ENCODE measurements at places on chromosomes 5 and 9.

GRCh38 chr9:93603906-93604326, 27.5 kb downstream of the PHF2 start:
- DNase-seq, result no peak

DNA sequence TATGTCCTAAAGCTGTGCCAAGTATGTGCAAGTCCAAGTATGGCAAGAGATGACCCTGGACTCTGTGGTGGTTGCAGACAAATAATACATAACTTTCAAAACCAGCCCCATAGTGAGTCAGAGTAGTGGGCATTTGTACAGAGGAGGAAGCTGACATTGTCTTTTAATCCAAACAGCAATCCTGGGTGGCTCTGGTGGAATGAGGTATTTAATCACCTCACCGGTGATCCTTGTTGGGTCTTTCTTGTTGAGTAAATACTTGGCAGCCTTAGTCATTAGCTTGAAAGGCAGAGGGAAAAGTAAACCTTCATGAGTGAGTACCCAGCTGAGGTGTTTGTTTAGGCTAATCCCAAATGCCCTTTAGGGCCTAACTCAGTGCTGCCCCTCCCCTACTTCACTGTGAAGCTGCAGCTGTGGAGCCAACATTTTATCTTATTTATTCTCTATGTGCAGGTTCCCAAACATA, 148.7 kb upstream of the SLC12A2 start:
- DNase-seq, result no peak

GRCh38 chr9:24451346-24451745, 94.4 kb downstream of the IZUMO3 start:
- no peak for DNase-seq

DNA sequence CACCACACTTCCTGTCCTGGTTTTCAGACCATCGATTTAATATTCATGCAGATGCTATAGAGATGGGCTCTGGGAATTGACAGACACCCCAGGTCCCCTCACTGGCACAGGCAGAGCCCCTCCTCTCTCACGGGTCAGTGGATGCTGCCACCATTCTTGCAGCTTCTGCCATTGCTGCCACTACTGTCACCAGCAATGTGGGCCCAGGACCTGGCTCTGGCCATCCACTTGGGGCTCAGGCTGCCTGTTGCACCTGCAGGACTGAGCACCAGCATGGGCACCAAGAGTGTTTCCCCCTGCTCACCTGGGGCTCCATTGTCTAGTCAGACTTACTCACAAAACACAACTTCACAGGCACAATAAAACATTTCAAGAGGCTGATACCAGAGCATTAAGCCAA, 479.0 kb upstream of the ZNF608 start:
- no peak for DNase-seq

GRCh38 chr5:127400946-127401670, 110.5 kb downstream of the MEGF10 start:
- no peak for DNase-seq

DNA sequence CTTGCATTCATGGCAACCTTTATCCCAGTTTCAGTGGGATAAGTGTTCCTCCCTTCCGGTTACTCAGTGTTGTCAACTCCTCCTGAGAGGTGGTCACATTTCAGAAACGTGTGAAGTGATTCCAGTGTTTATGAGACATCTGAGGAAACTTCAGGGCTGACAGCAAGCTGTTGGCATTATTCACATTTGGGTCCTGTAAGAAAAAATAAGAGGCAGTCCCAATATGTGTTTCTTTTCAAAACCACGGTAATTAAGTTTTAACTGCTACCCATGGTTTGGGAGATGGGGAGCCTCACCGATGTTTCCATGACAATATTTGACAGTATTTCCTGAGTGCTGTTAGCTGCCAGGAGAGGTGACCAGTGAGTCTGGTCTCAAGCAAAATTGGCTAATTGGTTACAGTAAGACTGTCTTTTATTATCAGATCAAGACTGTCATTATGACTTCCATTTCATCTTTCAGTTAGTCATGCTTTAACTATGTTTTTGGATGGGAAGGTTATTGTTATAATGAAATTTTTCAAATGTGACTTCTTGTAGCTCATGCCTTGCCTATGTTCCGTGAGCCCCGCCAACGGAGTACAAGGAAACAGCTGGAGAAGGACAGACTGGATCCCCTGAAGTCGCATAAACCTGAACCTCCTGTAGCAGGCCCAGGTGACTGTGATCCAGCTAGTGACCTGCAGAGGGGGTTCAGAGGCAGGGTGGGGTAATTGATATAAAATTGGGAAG, 115.3 kb downstream of the GDNF start:
- DNase-seq, result no peak

DNA sequence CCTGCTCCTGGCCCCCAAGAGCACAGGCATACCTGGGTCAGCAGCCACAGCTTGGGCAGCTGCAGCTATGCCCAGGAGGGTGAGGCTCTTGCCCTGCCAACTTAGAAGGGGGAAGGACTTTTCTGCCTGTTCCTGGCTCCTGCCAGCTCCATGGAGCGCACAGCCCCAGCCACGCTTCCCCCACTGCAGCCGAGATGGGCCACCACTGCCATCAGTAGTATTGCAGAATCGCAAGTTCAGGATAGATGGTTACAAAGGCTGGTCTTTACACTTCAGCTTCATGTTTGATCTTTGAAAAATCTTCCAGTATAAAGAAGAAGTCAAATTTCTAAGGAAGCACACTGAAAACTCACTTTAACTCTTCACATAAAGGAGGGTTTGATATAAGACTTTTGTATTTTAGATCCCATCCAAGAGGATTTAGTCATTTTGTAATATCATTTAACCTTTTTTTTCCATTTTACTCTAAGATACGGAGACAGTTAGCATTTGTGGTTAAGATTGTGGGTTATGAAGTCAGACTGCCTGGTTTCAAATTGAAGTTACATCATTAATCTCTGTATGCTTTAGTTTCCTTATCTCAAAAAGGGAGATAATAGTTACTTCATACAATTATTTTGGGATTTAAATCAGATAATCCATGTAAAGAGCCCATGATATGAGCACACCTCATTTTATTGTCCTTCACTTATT, 81.8 kb downstream of the NLN start:
- no peak for DNase-seq

DNA sequence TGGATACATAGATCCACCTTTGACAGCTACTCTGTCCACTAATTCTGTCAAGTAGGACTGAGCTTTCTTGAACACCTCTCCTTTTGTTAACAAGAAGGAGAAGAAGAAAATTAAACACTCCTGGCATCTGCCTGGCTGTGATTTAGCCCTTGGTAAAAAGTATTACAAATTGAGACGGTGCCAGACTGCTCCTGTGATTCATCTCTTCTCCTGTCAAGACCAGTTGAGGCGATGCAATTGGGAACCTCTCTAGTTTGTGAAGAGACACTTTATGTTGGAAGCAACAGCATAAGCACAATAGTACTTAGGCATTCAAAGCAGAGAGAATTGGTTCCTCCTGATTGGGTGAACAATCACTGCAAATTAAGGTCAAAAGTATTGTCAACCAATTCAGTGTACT, 72.7 kb downstream of the GHR start:
- no peak for DNase-seq

GRCh38 chr9:81896070-81896469, 32.2 kb upstream of the SPATA31D4 start:
- no peak for DNase-seq

DNA sequence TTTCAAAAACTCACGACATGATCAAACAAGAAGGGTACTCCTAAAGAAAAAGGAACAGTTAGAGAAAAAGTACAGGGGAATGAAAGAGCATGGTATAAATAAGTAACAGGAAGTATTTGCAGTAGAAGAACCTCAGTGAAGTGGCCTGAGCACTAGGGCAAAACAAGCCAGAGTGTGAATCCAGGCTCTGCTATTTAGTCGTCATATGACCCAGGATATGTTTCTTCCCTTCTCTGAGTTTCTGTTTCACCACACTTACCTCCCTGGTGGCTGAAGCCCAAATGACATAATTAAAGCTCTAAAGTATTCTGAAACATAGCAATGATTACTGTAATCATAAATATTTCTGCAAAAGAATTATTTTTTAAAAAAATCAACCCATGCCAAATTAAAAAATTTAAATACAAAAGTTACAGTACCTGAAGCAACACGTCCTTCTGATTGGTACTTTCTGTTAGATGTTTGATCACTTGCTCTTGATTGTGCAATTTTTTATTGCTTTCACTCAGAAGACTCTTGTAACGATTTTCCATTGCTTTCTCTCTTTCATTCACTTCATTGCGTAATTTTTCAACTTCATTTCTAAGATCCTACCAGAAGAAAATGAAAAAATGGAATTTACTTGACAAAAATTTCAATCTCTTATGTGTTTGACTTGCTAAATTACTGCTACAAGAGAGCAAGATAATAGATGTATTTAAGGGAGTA, 88.9 kb downstream of the CDK5RAP2 start:
- DNase-seq, result no peak

DNA sequence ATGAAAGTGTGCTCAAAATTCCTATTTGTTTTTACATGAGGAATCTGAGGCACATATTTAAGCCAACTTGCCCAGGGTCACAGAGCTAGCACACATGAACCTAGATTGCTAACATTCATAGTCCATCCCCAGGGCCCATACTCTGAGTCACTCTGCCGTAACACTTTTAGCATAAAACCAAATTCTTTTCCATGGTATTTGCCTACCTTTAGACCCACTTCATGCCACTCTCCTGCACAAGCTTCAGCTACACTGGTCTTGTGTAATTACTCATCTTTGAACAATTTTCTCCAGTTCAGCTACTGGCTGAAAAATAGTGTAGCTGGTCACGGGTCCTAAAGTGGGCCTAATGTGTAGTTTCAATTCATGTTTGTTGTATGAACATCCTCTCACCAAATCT, 200.7 kb downstream of the SLC12A2 start:
- DNase-seq, result no peak

GRCh38 chr5:6455571-6456200, 7.0 kb downstream of the UBE2QL1 start:
- no peak for DNase-seq

GRCh38 chr5:172901788-172902496, 57.3 kb upstream of the RPL26L1 start:
- no peak for DNase-seq

DNA sequence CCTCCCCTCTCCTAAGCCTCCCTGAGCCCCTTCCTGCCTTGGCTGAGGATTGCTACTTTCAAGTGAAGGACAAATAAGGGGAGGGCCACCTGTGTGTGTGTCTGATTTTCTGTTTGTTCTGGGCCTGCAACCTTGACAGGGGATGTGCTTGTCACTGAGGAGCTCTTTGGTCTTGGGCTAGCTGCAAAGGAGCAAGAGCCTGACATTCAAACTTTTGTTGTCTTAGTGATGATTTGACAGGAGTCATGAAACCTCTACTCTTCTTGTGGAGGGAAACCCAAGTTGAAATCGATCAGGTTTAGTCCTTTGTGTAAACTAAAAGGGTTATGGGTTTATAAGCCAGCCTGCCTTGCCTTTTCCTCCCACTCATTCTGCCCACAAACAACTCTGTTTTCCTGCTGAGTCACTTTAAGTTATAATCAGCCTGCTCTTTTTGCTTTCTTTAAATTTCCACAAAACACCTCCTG, 16.9 kb downstream of the CLTA start:
- no peak for DNase-seq

- DNase-seq, result no peak
Observed at GRCh38 chr5:91928754-91929521, 545.8 kb upstream of the ARRDC3 start.

- no peak for DNase-seq
Observed at GRCh38 chr5:1552521-1553255, 28.9 kb upstream of the LPCAT1 start.

DNA sequence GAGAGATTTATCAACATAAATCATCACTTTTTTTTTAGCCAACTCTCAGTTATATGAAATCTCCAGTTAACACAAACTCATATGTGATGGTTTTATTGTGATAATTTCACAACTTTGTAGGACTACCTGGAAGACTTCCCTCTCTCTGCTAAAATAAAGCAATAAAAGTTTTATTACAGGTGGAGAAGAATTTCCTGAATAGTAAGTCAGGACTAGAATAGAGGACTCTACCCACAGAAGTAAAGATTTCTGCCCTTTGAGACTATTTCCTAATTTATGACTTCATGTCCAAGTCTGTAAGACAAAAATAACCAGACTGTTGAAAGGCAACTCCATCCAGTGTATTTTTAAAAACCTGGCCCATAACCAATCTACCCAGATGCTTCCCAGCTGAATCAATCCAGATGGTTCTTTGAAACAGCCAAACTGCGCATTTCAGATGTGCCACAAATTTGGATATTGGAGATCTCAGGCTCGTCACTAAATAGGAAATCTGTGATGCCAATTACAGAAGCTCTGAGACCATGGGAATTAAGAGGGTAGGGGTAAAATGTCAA, 234.0 kb upstream of the NMUR2 start:
- DNase-seq, result no peak

- DNase-seq, result no peak
Observed at GRCh38 chr5:175714479-175715085, 56.7 kb downstream of the HRH2 start.

GRCh38 chr9:77917800-77918199, 113.8 kb downstream of the GNAQ start:
- DNase-seq, result no peak

DNA sequence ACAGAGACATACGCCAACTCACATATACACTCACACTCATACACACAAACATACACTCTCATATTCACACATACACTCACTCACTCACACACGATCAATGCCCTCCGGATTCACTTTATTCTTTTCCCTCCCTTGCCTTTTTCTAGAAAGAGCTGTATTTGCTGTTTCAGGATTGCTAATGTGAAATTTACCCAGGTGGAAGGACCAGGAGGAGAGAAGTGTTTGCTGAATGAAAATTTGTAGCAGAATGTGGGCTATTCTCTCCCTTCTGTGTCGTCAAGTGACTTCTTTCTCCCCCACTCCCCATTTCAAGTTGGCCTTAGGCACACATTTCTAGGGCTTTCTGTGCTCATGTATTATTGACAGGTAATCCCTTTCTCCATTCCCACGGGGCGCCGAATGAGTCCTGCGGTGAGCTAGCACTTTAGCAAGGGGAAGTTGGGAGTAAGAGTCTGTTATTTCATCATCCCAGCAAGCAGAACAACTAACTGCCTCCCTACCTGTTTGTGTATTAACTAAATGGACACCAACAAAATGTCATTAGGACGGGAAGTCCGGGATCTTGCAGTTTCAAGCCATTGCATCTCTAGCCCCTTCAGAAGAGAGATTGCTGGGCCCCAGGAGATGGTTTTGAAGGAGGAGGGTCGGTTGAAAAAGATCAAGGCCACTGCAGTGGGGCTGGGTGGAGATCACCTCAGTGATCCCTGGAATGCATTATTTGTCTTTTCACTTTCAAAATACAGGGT, 97.1 kb upstream of the TAF11L2 start:
- no peak for DNase-seq

DNA sequence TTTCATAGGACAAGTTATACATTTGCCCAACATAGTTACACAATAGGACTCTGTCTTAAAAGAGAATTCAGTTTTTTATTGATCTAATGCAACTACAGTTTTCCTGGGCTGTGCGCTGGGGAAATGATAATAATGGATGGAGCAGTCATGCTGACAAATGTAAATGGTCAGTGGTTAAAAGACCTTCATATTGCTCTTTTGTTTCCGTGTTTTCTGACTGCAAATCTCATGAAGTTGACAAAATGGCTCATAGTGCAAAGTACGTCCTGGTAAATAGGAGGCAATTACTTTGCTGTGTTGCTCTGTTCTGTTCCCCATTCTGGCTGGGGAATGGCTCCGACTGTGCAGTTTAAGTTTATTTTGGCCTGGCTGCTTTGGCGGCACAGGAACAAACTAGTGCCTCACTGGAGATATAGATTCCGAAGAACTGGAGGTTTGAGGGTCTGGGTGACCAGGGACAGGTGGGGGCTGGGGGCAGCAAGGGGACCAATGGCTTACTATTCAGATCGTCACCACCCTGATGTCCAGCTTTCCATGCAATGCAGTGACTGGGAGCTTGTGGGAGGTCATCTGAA, 54.3 kb downstream of the PTTG1 start:
- no peak for DNase-seq
